GM19239 (cell line): ENCODE measurements at places on chromosomes 3 and 15.

GRCh38 chr15:78629031-78629715, 8.4 kb upstream of the CHRNA3 start:
- no peak for DNase-seq

GRCh38 chr3:12342151-12342550, 53.3 kb downstream of the PPARG start:
- DNase-seq: no peak

GRCh38 chr15:31353931-31354330, 27.3 kb downstream of the KLF13 start:
- no peak for DNase-seq

- no peak for DNase-seq
Measured at GRCh38 chr15:88465633-88466224, 1.5 kb downstream of the MRPL46 start.

DNA sequence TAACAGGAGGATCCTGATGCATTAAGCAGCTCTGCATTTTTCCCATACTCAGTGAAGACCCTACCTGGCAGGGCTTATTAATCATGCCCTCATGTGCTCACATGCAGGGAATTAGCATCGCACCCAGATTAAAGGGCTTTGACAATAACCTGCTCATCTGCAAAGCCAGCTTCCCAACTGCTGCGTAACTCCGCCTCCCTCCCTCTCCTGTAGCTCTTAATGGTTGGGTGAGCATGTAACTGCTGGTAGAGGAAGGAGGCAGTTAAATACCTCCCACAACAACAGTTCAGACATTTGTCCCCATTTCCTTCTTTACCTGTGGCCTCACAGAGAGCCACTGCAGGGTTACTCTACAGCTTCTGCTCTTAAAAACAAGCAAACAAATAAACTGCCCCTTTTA, 203.6 kb upstream of the WNT5A start:
- DNase-seq: peak; percentile 15

GRCh38 chr3:162094301-162094700, 597.7 kb downstream of the OTOL1 start:
- DNase-seq: no peak

GRCh38 chr3:16467393-16467792, 46.1 kb downstream of the RFTN1 start:
- peak; percentile 27 for DNase-seq

GRCh38 chr3:185153171-185153771, 411 bp upstream of the C3orf70 start:
- DNase-seq: peak; percentile 36

- DNase-seq: no peak
Measured at GRCh38 chr15:53833134-53833624, 73.7 kb upstream of the WDR72 start.

DNA sequence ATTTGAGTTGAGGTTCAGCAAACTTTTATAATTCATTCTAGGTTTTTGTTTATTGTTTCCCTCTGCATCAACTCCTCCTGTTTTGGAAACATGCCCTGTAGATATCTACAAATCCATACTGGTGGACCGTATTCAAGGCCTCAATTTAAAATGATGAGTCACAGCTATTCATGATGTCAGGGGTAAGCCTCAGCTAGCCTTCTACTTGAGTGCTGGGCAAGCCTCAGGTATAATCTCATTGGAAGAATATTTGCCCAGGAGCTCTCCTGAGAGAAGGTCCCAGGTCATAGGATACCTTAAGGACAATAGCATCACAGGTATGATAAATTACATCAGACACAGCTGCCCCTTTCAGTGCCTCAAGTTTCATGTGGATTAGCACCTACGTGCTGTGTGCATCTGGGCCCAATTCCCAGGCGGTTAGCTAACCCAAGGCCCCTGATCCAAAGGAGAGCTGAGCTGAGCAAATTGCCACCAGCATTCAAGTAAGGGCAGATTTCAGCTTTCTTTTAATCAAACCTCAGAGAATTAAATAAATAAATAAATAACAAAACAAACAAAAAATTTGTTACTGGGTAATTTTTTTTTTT, 87.5 kb downstream of the KCNMB2 start:
- no peak for DNase-seq

DNA sequence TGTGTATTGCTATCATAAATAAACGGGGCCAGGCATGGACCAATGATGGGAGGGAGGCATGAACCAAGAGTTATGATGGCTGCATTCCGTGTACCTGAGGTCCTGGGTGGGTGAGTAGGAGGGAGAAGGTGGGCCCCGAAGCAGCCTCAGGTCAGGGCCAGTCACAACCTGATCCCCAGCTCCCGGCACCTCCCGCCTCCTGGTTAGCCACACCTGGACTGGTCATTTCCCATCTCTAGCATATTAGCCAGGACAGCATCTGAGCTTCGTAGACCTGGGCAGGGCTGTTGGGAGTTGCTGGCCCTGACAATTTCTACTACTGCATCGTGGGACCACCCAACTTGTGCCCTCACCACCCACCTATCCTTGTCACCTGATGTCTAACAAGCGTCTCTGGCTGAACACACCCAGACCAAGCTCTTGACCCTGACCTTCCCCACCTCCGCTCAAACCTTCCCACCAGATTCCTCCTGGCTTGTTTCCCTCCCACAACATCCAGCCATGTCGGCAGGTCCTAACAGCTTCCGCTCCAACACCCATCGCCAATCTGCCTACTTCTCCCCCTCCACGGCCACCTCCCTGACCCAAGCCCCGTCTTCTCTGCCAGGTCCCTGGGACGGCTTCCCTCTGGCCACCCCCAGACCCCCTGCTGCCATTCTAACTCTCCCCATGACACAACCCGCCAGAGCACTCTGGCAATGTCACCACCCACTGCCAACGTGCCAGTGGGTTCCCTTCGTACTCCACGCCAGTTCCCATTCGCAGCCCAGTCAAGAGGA, 133.8 kb upstream of the IQSEC1 start:
- no peak for DNase-seq
